Hematopoietic multipotent progenitor cell treated with erythropoietin and hydrocortisone succinate and interleukin-3 and kit ligand, for 8 days (in vitro differentiated cells): ENCODE measurements at places on chromosomes 7 and 10.

GRCh38 chr10:5447056-5447455 lies 34.7 kb downstream of the NET1 start:
- peak; percentile 35 for DNase-seq

DNA sequence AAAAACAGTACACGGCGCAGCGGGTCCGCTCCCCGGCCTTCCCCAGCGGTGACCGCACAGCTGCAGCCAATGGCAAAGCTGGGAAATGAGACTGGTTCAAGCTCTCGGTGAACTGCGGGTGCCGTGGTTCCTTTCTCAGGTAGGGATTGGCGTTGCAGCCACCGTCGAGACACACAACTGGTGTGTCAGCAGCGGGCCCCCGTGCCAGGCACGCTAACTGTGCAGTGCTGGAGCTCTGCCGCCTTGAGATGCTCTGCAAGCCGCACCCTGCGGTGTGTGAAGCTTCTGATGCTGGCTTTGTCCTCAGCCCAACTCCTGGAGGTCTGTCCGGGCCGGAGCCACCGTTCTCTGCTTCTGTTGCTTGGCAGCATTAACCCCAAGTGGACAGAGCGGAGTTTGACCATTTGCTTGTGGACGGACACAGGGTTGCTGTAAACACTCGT lies 20.6 kb upstream of the NKX6-2 start:
- no peak for DNase-seq

DNA sequence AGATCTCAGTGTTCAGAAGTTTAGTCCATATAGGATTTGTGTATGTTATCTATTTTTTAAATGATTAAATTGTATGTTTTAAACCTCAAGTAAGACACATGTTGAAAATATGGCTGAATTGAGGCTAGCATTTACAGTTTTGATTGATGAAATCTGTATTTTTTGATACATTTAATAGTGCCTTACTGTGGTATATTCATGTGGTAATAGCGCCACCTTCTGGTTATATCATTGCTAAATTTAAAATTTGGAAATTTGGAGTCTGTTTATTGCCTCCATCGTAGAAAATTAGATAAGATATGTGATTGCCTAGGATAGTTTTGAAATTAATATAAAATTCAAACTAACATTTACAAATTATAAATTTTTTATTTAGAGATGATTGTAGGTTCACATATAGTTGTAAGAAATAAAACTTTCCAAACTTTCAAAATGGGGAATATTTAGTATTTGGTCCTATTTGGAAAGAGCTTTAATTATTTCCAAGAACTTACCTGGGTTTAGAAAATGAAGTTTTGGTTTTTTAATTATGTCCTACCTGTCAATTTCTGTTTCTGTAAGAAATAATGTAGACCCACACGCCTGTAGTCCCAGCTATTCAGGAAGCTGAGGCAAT lies 19.1 kb upstream of the ARMS2 start:
- DNase-seq = peak; percentile 57

DNA sequence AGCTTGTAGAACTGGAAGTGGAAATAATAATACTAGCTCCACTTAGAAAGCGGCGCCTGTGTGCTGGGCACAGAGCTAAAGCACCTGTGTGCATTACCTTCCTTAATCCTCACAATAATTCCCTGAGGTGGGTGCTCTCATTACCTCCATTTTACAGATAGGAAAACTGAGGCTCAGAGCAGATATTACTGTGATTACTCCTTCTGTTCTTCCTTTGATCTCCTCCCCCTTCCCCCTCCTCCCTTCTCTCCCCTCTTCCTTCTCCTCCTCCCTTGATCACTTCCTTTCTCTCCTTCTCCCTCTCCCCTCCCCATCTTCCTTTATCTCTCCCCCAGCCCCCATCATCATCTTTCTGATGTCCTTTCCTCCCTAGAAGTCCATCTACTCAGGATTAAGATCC lies 55.0 kb downstream of the C10orf105 start:
- no peak for DNase-seq

- no peak for DNase-seq
These were observed 82.9 kb downstream of the GRID1 start for GRCh38 chr10:86283466-86284287.

- DNase-seq = no peak
These were observed 266.6 kb upstream of the NPVF start for GRCh38 chr7:25494896-25495295.

GRCh38 chr10:52540479-52540984 lies 226.5 kb downstream of the DKK1 start:
- no peak for DNase-seq

DNA sequence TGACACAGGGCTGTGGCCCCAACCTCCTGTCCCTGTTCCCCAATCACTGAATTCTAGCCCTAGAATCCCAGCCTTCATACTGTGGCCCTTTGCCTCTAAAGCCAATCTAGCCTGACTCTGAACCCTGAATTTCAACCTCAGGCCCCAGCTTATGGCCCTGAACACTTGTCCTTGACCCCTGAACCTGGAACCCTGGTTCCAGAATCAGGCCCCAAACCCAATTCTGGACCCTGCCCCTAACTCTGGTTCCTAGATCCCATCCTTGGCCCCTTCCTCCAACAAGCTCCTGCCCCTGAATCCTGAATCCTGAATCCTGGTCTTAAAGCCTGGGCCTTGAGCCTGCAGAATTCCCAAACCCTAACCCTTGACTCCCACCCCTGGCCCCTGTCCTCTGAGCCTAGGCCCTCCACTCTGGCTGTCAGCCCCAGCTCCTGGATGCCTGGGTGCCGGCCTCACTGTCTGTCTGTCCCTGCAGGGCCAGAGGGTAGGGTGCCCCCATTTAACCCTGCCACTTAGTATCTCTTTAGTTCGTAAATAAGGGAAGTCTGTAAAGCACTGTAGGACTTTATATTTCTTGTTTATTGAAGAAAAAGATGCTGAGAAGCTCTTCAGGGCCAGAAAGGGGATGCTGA lies 1.3 kb downstream of the INPP5A start:
- DNase-seq = no peak

GRCh38 chr10:30877111-30877510 lies 154.6 kb downstream of the ZNF438 start:
- DNase-seq = no peak

DNA sequence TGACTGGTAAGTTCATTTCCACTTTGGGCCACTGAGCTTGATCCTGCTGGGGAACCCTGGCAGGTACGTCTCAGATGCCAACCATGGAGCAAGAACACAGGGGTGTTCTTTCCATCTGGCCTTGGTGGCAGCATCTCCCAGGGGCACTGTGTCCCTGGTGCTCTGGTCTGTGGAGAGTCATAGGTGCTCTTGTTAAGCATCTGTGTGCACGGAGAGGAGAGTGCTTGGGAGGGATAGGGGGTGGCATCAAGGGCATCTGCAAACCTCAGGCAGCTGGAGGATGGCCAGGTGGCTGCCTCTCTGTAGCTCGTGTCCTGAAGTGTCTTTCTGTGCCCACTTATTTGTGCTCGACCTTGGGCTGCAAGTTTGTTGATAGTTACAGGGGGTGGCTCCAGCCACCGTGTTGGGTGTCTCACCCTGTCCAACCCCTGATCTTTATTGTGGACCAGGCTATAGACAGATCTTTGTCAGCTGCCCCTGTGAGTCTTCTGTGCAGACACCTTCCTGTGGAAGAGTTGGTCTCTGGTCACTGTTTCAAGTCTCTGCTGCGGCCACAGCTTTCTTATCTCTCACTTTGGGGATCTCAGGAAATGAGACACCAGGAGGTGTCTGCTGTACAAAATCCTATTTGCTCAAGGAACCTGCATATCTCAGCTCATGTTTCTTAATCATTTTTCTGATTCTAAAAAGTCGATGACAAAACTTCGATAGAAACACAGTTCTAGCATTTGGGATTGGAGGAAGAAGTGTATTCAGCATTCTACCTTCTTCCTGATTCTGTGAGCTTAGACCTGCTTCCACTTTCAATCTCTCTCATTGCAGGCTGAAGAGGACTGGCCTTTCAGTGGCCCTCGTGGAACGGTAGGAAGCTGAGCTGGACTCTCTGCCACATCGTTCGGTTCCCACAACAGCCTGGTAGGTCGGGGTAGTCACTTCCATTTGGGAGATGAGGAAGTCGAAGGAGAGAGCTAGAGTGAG lies 17.2 kb upstream of the GIMAP8 start:
- DNase-seq = no peak

GRCh38 chr7:26688936-26689506 lies 175.4 kb downstream of the SKAP2 start:
- peak; percentile 74 for DNase-seq

- no peak for DNase-seq
These were observed 141.7 kb upstream of the ITGB1 start for GRCh38 chr10:33099748-33100147.

GRCh38 chr7:4218481-4218880 lies 463.6 kb upstream of the FOXK1 start:
- DNase-seq = no peak

GRCh38 chr7:29113384-29114102 lies 32.8 kb downstream of the CPVL start:
- peak; percentile 73 for DNase-seq

- no peak for DNase-seq
These were observed 23.8 kb downstream of the CYTH3 start for GRCh38 chr7:6248581-6248980.

- DNase-seq = no peak
These were observed 118.8 kb downstream of the AOAH start for GRCh38 chr7:36605261-36606051.

DNA sequence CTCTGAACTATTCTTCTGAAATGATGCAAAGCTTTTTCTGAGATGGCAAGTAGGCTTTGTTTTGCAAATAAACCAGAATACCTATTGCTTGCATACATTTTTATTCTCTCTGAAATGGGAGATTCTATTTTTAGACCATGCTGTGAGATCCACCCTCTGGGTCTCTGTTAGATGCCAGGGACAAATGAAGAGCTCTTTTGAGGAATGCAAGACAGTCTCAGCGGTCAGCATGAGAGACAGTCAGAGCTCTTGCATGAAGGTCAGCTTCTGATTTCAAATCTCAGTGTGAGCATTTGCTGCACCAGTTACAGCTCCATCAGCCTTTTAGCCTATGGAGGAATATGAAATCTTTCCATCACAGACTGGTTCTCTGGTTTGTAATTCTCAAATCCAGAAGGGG lies 429.9 kb upstream of the KLF6 start:
- DNase-seq = no peak

DNA sequence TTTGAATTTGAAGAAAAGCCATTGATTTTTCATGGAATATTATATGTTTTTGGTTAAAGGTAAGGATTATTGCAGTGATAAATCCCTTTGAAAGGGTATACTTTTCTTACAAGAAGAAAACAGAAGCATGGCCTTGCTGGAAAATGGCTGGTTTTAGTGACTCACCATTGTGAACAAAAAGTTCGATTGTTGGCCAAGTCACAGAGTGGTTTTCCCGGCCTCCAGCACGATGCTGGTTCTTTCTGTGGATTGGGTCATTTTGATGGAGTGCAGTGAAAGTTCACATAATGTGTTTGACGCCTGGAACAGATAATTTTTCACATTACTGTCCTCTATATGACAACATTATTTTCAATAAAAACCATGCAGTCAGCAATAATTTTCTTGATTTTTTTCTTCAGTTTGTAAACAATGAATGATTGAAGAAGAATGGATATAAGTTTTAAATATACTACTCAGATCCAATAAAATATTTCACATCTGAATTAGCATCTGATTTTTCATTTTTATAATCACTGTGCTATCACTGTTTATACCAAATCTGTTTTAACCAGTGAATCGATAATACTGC lies 60.9 kb downstream of the RBM20 start:
- DNase-seq = no peak

- DNase-seq = no peak
These were observed 1.1 kb downstream of the UFSP1 start for GRCh38 chr7:100888291-100888987.

DNA sequence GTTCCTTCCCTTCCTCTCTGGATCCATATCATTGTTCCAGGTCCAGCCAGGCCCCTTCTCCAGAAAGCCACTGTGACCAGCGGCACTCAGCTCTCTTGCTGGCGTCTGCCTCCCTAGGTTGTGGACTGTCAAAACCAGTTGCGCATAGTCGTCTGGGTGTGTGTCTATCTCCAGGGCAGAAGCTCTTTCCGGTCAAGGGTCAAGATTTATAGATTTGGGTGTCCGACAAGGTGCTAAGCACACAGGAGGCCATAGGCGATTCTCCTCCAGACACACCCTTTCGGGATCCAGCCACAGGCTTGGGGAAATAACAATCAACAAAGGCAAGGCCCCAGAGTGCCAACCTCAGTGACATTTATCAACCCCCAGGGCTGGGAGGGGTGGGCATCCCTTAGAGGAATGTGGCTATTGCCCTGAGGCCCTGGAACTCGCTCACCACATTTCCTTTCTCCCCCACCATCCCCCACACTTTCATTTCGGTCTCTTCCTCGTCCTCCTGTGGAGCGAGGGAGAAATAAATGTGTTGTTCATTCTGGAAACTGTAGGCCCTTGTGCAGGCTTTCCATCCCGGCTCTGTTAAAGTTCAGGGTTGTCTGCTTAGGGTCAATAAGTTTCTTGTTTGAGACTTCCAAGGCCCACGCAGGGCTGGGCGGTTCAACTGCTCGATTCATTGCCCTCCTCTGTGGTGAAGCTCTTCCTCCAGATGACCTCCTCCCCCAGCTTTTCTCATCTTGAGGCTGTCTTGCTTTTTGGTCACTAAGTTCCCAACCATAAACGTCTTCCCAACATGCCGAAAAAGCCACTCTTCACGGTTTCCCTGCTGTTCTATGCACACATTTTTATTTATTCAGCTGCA lies 57.9 kb downstream of the AFAP1L2 start:
- DNase-seq = no peak

GRCh38 chr10:100743626-100744135 lies 1.7 kb upstream of the PAX2 start:
- DNase-seq = peak; percentile 73

DNA sequence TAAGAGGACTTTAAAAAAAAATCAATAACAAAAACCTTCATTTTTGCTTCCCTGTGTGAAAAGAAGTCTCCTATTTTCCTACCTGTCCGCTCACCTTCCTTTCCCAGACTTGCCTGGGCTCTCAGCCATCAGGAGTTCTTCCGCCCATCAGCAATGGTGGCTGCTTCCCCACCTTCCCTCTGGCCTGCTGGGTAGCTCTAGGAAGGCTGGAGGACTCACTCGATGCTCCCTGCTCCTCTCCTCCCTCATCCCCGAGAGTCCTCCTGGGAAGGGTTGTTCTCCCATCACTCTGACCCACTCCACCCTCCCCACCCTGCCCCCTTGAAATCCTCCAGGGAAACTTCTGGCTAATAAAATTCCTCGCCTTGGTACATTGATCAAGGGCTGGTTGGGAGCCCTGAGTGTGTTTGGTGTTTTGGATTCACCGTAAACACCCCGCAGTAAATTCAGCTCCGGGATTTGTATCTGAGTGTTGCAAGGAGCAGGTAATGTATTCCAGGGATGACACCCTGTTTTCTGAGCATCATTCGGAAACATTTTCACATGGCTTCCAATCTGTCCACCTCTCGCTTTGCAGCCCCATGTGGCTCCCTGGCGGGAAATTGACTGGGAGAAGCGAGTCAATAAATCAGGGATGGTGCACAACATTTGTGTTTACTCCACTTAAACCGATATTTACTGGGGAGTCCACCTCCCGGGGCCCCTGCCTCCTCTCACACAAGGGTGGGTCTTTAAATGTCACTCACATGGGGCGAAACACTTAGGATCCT lies 126.4 kb upstream of the SDK1 start:
- DNase-seq = no peak

- DNase-seq = no peak
These were observed 121.0 kb downstream of the SORBS1 start for GRCh38 chr10:95440038-95440725.

GRCh38 chr7:112053737-112054069 lies 152.5 kb downstream of the DOCK4 start:
- DNase-seq = no peak

GRCh38 chr10:71795248-71795647 lies 21.9 kb upstream of the VSIR start:
- peak; percentile 29 for DNase-seq
